ENCODE measurements at places on chromosomes 7 and 10.

GRCh38 chr7:134086998-134087735 lies 40.0 kb upstream of the LRGUK start:
- no peak for DNase-seq

DNA sequence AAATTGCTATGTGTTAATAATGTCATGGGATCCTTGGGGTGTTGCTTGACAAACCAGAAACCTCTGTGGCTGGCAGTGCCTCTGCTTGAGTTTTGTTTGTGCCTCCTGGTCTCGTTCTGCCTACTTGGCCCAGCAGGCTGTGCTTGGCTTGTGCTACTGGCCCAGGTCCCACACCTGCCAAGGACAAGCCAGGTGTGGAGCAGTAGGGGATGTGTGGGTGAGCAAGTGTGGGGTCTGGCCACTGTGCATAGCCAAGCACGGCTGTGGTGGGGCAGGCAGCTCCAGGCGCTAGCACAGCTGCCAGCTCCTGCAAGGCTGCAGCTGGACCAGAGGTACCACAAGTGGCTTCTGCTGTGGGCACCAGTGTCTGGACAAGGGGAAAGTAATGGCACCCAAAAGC lies 149.6 kb upstream of the HGF start:
- DNase-seq = no peak

DNA sequence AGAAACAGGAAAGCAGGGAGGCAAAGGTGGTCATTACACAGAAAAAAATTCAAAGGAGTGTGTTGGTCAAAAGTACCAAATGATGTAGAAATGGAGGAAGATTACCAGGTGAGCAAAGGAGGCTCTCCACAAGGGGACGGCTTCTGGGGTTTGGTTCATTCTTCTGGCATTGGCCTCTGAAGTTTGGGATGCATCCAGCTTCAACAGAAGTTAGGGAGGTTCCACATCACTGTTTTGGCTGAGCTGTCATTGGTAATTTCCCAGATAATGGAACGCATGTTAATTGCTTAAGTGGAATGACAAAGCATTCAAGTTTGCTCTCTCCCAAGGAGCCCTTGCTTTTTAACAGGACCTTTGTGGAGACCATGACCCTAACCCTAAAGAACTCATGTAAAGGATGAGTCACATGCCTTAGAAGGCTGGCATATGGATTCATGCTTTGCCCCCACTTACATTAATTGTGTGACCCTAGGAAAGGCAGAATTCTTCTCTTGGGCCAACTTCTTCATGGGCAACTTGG lies 398.6 kb downstream of the GPAM start:
- no peak for DNase-seq

- DNase-seq = peak; percentile 35
Measured at GRCh38 chr7:332646-333392, 42.8 kb downstream of the FOXL3 start.

- no peak for DNase-seq
Measured at GRCh38 chr7:28528899-28529298, 116.6 kb downstream of the CREB5 start.

Data from HL-60 (cell line).